IPS DF 19.7 (cell line): ENCODE measurements at places on chromosomes 13 and 19.

GRCh38 chr13:105428811-105429210, 1106.7 kb downstream of the EFNB2 start:
- DNase-seq: no peak

DNA sequence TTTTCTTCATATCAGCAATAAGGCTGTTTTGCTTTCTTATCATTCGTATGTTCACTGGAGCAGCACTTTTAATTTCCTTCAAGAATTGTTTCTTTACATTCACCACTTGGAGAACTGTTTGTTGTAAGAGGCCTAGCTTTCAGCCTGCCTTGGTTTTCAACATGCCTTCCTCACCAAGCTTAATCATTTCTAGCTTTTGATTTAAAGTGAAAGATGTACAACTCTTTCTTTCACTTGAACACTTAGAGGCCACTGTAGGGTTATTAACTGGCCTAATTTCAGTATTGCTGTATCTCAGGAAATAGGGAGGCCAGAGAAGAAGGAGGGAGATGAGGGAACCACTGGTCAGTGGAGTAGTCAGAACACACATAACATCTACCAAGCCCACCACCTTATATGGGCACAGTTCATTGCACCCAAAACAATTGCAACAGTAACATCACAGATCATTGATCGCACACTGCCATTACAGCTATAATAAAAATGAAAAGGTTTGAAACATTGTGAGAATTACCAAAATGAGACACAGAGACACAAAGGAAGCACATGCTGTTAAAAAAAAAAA, 181.4 kb upstream of the TUBA3C start:
- no peak for DNase-seq

DNA sequence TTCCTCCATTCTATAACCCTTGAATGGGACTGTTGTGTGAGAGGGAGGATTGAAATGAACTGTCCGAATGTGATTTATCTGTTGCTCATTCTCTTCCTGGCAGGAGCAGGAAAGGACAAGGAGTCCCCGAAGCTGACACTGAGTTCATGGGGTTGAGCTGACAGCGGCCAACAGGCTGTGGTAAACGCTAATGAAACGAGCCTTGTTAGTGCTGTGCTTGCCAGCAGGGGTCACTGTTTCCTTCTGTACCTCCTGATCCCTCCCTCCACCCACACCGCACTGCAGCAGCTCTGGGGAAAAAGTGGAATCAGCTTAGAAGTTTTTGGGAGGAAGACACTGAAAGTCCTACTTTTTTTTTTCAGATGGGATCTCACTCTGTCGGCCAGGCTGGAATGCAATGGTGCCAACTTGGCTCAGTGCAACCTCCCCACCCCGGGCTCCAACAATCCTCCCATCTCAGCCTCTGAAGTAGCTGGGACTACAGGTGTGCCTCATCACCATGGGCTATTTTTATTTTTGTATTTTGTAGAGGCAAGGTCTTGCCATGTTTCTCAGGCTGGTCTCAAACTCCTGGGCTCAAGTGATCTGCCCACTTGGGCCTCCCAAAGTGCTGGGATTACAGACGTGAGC, 6.7 kb upstream of the ZNF761 start:
- DNase-seq: peak; percentile 54

DNA sequence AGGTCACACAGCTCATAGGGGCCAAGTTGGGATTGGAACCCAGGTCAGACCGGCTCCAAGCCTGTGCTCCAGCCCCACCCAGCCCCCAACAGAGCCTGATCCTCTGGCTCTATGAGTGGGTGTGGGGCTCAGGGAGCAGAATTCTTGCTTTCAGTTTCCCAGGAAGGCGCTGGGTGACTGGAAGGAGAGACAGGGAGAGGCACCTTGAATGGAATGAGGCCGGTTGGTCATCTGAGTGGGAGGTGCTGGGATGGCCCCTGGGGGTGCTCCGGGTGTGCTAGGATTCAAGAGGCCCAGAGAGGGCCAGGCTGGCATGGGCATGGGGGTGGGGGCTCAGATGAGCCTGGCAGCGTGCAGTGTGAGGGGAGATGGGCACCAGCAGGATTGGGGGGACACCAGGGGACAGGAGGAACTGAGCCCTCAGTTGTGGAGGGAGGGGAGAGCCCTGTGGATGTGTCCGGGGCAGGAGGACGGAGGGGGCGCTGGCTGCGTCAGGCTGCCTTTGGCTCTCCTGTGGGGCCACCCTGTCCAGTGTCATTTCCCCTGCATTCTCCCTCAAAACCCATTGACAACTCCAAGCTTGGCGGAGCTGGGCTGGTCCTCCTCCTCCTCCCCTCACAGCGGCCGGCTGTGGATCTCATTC, 31.2 kb upstream of the ANKRD10 start:
- no peak for DNase-seq

- DNase-seq: no peak
Measured at GRCh38 chr19:42096255-42096837, 20.4 kb downstream of the ZNF574 start.

GRCh38 chr13:37143911-37144310, 38.4 kb upstream of the CSNK1A1L start:
- no peak for DNase-seq

- no peak for DNase-seq
Measured at GRCh38 chr19:48772503-48772953, 17.2 kb downstream of the FGF21 start.

DNA sequence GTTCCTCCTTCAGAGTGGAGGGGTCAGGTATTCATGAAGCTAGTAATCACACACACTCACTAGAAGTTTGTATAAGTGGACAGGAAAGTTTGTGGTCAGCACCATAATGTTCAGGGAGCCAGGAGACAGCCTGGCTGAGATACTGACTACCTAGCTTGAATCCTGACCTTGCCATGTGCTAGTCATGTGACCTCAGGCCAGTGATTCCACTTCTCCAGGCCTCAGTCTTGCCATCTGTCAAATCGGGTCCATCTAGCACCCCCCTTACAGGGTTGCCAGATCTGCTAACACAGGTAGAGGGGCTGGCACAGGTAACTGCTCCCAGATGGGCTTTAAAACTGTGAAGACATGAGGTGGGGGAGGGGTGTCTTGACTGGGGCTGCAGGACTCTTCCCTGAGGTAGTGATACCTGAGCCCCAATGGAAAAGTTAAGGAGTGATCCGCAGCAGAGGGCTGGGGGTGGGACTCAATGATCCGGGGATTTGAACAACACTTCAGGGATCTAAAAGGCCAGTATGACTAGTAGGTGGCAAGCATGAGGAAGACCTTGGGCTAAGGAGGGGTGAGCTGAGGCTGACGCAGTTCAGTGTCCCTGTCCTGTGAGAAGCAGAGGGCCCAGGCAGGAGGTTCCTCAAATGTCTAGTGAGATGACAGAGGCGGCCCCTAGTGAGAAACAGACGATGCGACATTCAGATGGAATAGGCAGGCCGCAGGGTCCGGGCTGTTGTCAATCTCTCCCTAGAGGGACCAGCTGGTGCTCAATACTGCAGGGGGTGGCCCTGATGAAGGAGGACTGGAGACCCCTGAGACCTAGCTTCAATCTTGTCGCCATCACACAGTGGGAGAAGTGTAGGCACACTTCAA, 8.5 kb downstream of the ACTMAP start:
- DNase-seq: no peak

- no peak for DNase-seq
Measured at GRCh38 chr13:33076001-33076992, 60.1 kb downstream of the KL start.

- no peak for DNase-seq
Measured at GRCh38 chr13:53028637-53029203, at the start of gene OLFM4. Gene OLFM4 (plus strand): TSS chr13:53028813. CDS start chr13:53028837, 24 bp downstream.

- DNase-seq: no peak
Measured at GRCh38 chr13:59746291-59746962, 417.3 kb downstream of the DIAPH3 start.

DNA sequence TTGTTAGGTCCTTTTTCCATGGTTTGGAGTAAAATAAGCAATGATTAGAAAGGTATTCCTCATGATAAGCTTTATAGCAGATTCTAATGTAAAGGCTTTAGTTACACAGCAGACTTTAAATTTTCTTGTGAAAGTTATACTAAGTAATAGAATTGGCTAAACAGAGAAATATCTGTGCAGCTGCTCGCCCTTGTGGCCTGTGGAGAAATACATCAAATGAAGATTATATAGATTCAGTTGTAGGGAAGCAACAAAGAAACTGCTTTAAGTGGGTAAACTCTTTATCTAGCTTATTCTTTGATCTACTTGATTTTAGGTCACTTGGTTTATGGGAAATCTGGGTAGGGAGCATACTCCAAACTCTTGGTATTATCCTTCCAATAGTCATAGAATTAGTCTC, 1269.7 kb upstream of the SPRY2 start:
- no peak for DNase-seq

DNA sequence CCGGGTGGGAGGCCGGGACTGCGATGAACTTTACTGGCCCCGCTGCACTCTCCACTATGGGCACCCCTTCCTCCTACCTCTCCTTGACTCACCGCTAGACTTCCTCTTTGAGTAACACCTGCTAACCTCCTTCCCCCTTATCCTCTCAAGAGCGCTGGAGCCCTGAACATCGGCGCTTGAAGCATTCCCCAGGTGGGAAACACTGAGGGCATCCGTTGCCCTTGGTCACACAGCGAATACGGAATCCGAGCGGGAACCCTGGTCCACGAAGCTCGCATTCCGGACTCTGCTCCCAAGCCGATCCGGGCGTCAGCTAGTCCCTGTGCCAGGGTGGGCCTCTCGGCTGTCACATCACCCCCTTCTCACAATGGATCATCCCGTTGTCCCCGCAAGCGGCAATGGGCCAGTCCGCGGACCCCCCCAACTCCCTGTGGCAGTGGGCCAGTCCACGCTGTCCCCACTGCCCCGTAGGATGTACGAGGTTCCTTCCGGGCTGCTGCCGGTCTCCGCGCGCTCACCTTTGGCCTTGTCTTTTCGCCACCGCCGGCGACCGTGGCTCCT, 4.2 kb downstream of the LIPE start:
- DNase-seq: no peak

- DNase-seq: peak; percentile 70
Measured at GRCh38 chr19:34662919-34663318, 14.0 kb downstream of the SCGB2B2 start.

- no peak for DNase-seq
Measured at GRCh38 chr13:25466880-25467279, 95.1 kb downstream of the ATP8A2 start.

DNA sequence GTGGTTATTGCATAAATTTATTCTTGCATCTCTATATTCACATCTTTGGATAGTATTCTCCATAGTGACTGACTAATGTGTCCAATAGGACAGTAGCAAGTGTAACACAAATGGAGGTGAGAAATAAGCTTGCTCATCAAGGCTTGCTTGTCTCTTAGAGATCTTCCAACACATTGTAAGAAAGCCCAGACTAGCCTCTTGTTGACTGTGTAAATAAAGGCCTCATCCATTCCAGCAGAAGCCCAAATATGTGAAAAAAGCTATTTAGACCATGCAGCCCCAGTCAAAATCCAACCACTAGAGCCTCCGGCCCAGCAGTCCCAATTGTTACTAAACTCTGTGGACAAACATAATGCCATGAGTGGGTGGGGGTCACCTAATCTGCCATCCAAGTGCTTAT, 2.7 kb upstream of the ZNF615 start:
- no peak for DNase-seq

DNA sequence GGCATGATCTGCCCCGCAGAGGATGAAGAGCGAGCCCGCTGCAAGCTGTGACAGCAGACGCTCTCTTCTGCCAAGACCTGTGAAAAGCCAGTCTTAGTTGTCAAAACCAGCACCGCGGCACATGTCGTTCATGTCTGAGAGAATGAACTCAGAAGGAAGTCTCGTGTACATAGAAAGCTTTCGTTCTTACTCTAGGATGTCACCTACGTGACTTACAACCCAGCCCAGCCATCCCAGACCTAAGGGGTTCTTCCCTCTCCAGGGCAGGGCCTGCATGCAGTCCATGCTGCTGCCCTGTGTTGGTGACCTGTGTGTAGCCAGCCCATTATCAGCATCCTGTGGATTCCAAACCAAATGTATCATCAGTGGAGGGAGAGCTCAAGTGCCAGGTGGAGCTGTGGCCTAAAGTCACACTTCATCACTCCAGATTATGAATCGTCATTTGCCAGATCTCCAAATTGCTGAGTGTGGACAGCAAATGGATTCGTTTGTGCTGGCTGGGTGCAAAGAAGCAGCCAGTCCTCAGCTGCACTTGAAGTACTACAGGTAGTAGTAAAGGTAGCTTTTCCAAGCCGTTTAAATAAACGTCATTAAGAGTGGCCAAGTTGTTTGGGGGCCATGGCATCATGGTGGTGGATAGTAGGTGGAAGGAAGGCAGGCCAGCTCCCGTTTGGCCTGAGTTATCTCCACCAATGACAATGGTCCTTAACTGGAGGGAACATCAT, 73.9 kb upstream of the GPR183 start:
- DNase-seq: no peak

DNA sequence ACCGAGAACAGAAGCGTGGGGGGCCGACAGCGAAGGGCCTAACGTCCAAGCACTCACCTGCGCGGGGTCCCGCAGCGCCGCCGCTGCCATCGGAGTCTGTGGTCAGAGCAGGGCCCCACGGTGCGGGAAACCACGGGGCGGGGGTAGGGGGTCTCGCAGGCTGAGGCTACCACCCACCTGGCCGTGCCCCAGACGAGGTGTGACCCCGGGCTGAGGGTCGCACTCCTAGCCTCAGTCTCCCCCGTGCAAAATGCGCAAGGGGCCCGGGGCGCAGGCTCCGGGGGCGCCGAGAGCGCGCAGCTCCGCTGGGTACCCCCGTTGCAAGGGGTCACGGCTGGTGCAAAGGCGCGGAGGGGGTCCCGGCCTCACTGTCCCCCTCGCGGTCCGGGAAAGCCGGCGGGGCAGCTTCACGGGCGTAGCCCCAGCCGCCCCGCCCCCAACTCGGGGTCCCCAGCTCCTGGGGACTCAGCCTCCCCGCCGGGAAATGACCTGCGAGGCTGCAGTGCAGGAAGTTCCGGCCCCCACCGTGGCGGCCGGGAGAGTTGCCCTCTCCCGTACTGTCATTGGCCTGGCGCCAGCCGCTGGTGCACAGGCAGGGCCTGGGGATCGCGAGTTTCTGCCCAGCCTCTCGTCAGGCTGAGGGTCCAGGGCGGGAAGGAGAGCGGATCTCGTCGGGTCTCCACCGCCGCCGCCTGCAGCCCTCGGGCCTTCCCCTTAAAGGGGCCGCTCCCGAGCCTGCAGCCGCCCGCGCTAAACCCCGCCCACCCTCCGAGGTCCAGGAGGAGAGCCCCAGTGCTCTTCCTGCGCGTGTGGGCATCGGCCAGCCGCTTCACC, at the start of gene ZNF792:
TSS of gene ZNF792 (minus strand) at position 657 of the 834 bp plus-strand sequence. CDS start at position 90, 567 bp downstream.
- DNase-seq: no peak
